NCI-H69 (cell line): ENCODE measurements at places on chromosomes 2 and 18.

DNA sequence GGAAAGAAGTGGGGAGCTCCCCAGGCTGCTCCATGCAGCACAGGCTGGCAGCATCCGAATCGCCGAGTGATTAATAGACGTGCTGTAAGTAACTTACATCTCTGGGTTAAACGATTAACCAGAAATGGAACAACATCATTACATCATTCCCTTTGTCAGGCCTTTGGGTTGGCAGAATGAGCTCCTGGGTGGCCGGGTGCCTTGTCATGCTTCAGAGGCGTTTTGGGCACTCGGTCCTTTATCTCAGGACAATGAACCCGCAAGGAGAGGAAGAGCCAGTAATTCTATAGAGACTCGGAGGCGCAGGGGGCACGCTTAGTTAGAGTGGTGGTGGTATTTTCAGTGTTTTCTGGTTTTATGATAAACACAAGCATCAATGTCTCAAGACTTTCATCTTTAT lies 146.9 kb upstream of the TPO start:
- no peak for DNase-seq

- DNase-seq, result no peak
Measured at GRCh38 chr2:71715241-71715750, 261.9 kb downstream of the DYSF start.

DNA sequence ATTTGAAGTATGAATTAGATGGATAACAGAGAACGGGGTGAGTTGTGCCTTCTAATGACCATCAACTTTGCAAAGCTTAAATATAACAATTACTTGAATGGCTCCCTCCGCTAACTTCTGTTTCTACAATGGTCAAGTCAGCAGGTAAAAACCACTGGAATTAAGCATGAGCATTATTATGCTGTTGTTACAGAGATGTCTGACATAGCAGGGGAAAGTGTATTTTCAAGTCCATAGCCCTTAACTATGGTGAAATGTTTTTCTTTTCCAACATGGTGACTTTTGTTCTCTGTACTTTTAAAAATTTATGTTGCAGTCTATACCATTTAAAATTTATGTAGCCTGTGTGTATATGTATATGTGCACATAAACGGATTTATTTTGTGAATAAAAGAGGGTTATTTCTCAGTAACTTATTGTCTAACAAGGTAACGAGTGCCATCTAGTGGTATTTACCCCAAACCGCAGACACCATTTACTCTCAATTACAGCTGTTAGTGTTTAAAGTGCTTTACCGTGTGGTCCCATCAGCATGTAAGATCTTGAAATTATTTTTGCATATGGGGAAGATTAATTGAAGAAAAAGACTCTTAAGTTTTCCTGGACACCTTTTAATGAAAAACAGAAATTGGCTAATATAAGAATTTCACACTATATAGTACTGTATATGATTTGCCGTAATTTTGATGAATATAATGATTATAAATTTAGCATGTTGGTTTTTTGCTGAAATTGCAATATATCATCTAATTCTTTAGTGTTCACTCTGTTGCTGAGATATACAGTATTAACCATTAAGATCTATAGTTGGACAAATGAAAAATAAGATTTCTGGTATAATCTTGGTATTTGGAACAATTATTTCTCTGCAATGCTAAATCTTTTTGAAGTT lies 78.2 kb downstream of the UBE2E3 start:
- DNase-seq, result peak; percentile 50

DNA sequence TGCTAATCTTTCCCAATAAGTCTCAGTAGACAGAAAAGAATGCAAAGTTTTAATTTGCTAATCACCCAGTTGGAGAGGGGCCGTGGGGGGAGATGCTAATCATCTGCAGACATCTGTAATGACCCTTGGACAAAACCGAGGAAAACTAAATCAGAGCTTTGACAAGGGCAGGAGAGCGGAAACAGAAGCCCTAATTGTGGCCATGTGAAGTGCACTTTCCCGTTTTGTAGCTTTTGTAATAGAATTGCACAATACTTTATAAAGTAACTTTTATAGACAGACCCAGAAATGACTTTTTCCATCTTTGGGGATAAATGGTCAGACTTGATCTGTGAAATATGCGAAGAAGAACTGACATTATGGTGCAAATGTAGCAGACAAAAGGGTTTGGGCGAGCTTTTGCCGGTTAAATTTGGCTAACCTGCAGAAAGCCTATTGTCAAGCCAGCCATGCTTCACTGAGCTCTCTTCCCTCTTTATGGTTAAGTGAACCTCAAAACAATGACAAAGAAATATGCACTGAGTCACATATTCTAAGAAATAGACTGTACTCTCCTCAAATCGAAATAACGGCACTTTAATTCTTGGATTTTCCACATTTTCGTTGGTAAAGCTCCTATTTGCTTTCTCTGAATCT lies 980.1 kb upstream of the POU3F3 start:
- DNase-seq, result no peak

DNA sequence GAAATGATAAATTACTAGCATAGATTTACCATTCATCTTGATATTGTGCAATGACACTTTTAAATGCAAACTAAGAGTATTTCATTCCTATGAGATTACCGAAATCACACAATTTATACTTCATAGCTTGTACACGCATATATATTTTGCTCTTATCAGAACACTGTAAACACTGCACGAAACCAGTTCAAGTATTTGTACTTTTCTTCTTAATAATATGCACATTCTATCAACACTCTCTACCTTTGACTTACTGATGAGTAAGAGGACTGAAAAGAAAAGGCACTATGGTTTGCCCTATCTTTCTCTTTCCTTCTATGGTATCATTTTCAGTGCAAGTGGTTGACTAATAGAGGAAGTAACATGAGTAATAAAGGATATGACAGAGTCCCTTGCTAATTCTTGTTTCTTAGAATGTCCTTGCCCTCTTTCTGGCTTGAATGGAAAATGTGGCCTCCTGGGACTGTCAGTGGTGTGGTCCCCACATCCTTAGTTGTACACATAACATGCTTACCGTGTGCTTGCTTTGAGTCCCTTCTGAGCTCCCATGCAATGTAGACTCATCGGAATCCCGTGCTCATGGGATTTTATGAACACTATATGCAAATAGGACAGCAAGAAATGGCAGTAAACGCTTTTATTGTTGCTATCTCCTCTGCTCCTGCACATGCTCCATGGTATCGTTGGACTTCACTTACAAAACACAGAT lies 363.5 kb upstream of the TNP1 start:
- no peak for DNase-seq

GRCh38 chr2:88199912-88200682 lies 30.0 kb downstream of the THNSL2 start:
- peak; percentile 62 for DNase-seq

- DNase-seq, result no peak
Measured at GRCh38 chr2:65604246-65604645, 171.8 kb upstream of the SPRED2 start.

DNA sequence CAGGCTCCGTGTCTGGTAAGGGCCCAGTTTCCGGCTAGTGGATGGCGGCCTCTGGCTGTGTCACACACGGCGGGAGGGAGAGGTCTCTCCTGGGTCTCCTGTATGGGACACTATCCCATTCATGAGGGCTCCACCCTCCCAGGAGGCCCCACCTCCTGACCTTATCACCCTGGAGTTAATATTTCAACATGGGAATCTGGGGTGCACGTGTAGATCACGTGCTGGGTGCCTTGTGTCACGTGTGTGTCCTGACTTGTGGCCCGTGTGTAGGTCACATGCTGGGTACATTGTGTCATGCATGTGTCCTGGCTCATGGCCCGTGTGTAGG lies 9.9 kb downstream of the NEU4 start:
- no peak for DNase-seq
